Left kidney (tissue), 8 donors: ENCODE measurements at places on chromosomes 5 and 9.

DNA sequence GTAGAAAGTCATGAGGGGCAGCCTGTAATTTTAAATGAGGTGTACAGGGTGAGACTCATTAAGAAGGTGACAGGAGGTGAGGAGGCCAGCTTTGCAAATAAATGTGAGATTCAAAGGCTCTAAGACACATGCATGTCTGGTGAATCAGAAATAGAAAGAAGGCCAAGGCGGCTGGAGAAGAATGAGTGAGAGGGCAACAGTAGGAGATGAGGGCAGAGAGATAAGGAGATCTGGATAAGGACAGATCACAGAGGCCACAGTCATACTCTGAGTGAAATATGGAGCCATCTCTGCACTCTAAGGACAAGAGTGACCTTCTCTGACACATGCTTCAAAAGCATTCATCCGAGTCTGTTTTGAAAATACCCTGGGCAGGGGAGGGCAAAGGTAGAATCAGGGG lies 90.7 kb downstream of the RAD23B start:
- no peak for DNase-seq

DNA sequence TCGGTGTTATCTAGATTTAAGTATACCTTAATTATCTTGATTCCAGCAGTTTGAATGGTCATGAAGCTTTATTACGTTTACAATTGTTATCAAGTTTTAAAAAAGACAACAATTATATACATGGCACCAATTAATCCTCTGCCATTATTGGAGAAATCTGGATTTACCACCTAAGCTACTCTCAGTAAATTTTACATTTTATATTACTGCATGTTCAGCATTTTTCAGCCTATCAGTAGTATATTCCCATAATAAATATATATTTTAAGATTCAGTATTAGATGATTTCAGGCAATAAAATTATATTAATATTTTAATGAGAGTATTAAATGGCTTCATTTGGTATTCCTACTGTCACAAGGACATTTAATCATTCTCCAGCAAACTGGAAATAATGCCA lies 264.5 kb upstream of the PRDM9 start:
- DNase-seq: no peak

GRCh38 chr9:136488247-136489214 lies 5.7 kb upstream of the SEC16A start:
- peak; percentile 40 for DNase-seq

DNA sequence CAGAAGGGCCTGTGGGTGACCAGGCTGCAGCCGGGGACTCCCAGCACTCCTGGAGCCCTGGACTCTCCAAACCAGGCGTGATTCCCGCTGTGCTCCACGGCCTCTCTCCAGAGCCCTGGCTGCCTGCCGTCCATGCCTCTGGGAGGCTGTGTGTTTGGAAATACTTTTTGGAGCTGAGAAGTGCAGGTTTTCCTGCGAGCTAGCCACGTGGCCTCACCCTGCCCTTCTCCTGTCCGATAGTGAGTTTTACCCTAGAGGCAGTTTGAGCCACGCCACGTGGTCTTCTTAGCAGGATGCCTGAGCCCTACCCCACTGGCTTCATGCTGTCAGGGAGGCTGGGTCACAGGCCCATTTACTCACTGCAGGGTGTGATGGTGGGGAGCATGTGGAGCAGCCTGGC lies 71.3 kb downstream of the COL5A1 start:
- no peak for DNase-seq

DNA sequence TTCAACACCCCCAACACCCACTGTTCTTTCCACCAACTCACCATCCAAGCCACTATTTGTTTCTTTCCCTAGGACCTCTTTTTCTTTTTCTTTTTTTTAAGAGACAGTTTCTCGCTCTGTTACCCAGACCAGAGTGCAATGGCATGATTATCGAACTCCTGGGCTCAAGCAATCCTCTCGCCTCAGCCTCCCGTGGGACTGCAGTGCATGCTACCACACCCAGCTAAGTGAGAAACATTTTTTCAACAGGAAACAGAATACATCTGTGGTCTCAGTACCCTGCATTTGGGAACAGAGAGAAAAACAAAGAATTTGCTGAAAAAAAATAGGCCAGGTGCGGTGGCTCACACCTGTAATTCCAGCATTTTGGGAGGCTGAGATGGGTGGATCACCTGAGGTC lies 24.6 kb downstream of the B4GALT1 start:
- no peak for DNase-seq

GRCh38 chr5:116544531-116545241 lies 29.9 kb downstream of the SEMA6A start:
- DNase-seq: no peak

DNA sequence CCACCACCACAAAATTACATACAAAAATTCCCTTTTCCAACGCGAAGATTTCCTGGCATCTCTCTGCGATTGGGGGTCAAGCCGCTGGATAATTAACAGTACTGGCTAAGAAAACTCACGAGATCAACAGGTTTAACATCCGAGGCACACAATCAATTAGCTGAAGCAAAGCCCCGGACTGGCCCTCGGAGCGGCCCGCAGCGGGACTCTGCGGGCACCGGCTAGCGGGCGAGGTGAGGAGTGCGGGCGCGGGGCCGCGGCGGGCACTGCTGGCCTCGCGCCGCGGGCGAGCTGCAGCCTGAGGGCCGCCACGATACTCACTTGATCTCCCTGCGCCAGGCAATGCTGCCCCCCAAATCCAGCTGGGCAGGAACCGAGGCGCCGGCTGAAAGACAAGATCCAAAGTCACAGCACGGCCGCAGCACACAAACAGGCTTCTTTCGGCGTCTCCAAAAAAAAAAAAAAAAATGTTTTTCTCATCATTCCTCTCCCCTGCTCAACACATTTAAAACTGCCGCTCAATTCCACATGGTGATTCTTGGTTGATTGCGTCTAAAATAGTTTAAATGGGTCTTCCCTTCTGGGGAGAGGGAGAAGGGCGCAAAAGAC lies 210.2 kb downstream of the MEF2C start:
- DNase-seq: no peak

DNA sequence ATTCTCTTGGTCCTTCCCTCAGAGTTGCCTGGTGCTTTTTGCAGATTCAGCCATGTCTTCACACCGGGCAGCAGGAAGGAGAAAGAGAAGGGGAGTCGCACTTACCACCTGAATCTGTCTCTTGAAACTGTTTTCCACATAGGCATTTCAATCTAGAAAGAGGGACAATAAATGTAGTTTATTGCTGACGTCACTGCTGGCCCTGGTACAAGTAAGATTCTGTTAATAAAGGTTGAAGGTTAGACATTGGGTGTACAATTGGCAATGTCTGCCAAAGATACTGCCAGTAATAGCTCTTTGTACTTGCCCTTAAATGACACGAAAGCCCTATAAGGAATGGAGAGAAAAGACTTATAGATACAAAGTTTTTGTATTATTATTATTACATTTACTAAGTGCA lies 72.8 kb downstream of the MEGF10 start:
- no peak for DNase-seq

DNA sequence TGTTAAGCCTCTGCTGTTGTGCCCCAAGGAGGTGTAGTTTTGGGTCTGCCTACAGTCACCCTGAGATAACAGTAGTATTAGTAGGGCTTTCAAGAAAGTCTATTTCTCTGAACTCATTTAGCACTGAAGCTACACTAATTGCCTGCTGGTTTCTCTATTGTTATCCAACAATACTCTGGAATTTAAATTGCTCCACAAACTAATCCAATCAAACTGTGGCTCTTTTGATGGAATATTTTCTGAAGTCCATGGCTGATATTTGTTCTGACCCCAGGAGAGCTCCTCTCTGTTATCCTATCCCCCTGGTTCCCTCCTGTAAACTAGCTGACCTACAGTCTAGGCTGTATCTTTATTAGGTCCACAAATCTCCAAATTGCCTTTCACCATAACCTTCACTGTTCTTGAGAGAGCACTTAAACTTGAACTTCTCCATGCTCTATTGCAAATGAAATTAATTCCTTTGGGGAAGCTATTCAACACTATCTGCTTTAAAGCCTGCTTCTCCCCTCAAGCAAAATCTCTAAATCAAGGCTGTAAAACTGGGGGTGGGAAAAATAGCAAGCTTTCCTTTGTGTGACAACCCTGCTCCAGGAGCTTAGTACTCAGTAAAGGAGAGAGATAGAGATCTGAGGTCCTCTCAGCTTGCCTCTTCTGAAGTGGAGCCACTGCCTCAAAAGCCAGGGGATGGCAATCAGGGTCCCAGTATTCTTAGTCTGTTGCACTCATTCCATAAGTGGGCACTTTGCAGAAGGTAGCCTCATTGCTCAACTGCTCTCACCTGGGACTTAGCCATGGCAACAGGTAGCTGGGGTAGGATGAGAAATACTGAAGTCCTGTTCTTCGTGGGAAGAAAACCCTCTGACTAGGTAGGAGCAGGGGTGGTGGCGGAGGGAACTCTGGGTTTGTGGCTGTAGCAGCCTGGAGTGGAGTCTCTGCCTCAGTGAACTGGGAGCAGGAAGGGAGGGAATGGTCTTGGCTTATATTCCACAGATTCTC lies 110.9 kb downstream of the MACIR start:
- no peak for DNase-seq

DNA sequence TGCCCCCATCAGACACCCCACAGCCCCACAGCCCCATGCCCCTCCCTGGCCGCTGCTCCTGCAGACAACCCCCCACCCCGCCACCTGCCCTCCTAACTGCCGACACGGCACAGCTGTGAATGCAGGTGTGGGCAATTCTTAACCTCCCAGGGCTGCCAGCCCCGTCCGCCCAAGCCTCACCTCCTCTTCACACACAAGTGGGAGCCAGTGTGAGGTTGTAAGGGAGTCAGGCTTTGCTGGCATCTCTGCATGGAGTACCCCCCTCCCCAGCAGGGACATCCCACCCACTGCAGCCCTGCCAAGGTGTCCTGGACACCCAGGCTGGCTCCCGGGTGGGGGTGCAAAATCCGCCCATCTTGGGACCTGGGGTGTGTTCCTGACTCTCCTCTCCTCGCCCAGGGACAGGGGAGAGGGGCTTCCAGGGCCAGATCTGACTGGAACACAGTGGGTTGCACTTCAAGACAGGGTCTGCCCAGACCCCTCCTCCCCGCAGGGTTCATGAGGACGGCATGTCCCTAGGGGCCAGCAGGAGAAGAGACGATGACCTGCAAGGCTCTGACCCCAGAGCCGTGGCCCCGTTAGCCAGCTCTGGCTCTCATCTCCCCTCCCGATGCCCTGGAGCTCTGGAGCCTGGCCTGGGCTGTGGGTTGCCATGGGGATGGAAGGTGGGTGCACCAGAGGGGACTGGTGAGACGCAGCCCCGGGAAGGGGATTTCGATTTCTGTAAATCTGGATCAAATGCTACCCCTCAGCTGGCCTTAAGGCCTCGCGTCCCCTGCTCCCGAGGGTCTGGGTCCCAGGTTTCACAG lies 34.4 kb downstream of the SARDH start:
- DNase-seq: no peak

- DNase-seq: no peak
These were observed 6.0 kb upstream of the RXRA start for GRCh38 chr9:134320126-134320867.
